ENCODE measurements at places on chromosomes 11 and 22. TPM values are rescaled to one million over a fixed set of nuclear protein-coding genes. Genes with fewer than 3 reads are reported as not detected.

The SEC14L2 gene
- 12.7 TPM for total RNA-seq

The JHY gene
- 1.3 TPM for total RNA-seq

The MCM5 gene
- total RNA-seq = 18.9 TPM

The IGLL1 gene
- total RNA-seq = not detected

The OR5B12 gene
- not detected for total RNA-seq

The DUSP8 gene
- total RNA-seq = 0.87 TPM
